MCF 10A (cell line): ENCODE measurements at places on chromosomes 11 and 22. TPM values are rescaled to one million over a fixed set of nuclear protein-coding genes. Genes with fewer than 3 reads are reported as not detected.

GRCh38 chr11:122882189-122882856 lies at the start of gene JHY:
TSS of gene JHY (plus strand) at chr11:122882759. CDS start at chr11:122885850, 3,091 bp downstream.
- peak; percentile 30 for DNase-seq

DNA sequence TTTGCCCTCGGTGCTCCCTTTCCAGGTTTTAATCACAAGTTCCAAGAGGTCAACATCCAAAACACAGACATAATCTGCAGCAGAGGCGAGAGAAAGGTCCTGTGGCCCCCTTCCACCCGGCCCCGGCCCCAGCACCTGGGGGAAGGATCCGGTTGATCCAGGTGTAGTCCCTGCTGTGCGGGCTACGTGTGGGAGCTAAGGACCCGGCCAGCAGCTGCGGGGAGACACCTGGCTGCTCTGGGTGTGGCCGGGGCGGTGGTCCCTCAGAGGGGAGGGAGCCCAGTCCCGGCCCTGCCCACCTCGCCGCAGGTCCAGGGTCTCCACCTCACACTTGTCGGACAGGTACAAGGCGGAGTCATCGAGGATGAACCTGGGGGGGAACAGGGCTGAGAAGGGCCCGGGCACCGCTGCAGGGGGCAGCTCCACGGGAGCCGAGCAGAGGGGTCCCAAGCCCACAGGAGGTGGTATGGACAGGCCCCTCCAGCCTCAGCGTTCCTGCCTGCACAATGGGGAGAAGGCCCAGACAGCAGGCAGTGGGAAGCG lies 13.6 kb downstream of the ATG2A start:
- no peak for DNase-seq

DNA sequence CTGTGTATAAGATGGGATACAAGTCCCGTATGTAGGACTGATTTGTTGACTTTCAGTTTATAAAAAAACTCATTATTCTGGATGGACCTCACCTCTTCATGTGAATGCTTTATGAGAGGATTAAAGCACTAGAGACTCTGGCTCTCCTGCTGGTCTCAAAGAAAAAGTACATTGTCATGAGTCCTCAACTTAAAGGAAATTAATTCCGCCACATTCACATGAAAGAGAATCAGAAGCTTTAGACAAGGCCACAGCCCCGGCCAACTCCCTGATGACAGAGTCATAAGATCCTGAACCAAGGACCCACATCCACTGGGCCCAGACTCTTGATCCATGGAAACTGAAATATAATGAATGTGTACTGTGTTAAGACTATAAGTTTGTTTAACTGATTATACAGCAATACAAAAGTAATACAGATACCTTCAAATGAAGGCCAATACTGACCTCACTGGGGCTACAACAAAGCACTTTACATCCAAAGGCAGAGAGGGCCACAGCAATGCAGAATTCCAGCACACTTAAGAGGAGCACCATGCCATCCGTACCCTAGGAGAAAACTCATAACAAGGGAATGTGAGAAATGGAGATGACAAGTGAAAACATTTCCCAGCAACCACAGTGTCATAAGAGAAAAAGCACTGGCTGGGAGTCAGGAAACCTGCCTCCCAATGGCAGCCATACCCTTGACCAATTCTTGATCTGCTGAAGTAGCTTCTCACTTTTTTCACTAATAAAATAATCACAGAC lies 25.4 kb upstream of the MS4A6A start:
- no peak for DNase-seq

DNA sequence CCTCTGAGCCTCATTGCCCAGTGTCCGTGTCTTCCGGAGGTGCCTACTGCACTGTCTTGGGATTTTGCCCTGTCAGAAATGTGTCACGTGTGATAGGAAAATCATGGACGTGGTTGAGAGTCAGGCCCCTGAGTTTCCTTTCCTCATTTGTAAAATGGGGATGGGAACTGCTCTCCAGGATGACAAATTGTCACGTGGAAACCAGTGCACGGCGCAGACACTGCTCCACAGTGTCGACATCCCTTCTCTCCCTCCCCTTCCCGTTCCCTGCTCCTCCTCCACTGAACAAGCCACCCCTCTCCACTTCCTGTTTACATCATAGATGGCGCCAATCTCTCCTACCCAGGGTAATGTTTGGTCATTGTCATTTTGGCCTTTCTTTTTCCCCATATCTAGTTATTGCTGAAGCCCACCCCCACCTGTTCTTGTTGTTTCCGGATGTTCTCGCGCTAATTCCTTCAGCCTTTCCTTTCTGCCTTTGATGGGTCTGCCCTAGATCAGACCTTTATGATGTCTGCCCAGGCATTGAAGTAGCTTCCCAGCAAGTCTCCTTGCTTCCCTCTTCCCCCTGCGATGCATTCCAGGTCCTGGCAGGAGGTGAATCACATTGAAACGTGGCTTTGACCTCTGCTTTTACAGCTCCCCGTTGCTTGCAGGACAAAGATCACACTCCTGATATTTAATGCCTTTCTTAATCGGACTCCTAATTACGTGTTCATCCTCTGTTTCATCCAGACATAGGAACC lies 91.8 kb downstream of the TBC1D22A start:
- no peak for DNase-seq

DNA sequence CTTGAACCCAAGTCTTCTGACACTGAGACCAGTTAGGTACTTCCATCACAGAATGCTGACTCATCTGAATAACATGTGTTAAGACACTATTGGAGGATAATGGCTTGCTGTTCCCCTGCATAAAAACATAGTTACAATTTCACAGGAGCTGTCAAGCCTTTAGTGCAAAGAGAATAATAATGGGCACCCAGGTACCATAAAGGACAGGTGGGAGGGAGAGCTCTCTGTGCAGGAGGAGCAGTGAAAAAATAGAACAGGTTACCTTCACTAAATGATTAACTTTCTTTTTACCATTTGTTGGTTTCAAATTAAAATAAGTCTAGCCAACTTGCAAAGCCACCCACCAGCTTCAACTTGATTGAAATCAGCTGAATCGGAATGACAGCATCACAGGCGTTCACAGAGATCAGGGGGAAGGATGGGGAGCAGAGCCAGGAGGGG lies 173.2 kb downstream of the DSCAML1 start:
- DNase-seq, result no peak

DNA sequence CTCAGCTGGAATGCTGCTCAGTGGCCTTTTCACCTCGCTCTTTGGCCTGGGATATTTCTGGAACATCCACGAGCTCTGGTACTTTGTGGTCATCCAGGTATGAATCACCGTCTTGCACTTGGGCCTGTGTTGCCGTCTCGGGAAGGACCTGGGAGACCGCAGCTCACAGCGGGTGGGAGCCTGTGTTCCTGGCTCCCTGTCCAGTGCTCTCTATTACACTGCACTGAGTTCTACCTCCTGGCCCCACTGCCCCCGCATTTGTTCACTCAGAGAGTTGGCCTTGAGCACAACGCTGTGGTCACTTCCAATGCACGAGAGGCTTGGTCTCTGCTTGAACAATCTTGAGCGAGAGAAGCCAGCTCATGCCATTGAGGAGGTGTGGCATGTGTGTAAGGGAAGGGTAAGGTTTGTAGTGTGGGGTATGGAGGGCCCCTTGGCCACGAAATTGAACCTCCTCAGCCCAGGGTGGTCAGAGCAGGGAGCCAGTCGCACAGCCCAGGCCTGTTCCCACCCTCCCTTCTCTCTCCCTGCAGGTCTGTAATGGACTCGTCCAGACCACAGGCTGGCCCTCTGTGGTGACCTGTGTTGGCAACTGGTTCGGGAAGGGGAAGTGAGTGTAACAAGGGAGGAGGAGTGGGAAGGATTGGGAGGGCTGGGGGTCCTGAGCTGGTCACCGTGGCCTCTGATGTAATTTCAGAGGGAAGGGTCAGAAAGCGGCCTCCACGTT lies 16.2 kb downstream of the SLC37A2 start:
- peak; percentile 93 for DNase-seq

DNA sequence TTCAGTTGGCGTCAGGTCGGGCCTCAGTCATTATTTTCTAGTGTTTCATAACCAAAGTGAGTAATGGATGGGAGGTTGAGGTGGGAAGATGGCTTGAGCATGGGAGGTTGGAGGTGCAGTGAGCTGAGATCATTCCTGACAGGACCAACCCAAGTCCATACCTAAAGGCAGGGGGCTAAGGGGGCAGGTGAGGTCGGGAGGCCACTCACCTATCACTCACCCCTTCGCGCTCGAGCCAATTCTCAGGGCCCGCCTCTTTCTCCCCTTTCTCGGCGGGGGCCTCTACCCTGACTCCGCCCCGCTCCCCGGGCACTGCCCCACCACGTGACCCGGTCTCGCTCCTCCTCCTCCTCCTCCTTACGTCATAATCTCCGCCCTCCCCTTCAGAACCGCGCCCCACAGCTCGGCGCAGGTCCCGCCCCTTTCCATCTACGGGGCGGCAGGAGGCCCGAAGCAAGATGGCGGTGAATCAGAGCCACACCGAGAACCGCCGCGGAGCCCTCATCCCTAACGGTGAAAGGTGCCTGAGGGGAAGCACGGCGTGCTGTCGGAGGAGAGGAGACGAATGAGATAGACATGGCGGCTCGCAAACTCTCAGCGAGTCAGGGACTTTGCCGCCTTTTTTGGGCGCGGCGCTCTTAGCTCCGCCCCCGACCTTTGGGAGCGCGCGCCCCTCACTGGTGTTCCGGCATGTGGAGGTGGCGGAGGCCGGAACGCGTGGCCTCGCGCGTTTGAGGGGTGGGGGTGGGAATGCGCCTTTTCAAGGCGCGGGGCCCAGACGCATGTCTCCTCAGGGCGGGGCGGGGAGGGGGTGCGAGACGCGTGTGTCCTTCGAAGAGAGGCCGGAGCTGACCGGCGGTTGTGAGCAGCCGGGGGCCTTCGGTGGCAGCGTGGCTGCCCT lies at the start of gene WBP2NL:
WBP2NL (plus strand) TSS at position 428 of the 901 bp plus-strand sequence; CDS start at position 459, 31 bp downstream.
- DNase-seq, result no peak

DNA sequence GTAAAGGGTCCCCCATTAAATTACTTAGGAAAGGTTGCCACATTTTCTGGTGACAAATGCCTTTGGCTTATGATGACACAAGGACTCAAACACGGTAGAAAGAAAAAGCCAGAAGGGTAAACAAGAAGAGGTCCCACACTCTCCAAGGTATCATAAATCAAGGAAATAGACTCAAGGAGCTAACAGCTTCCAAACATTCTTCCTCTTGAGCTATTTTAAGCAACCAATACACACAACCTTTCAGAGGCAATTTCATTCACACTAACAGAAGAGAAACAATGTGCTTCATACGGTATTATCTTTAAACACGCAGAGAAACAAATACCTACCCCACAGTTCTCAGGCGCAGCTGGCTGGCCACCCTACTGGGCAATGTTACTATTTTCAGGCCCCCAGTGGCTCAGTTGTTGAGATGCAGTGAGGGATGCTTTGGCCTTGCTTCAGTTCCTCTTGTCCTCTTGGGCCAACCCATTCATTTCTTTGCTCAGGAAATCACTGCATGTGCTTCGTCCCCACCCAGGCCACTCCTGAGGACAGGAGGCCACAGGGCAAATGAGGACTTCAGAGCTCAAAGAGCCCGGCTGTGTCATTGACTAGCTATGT lies 15.8 kb downstream of the ABTB2 start:
- no peak for DNase-seq

GRCh38 chr22:35274154-35274871 lies 17.0 kb downstream of the HMGXB4 start:
- no peak for DNase-seq

DNA sequence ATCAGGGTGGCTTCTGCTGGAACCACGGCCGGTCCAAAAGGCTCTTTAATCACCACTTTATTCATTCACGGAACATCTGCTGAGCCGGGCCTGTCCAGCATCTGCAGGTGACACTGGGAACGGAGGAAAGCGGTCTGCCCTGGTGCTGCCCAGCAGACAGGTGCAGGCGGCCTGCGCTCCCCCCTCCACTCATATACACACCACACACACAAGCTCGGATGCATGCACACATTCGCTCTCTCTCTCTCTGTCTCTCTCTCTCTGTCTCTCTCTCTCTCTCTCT lies 736.9 kb downstream of the BRD1 start:
- DNase-seq, result no peak

GRCh38 chr11:71397331-71397860 lies 50.8 kb downstream of the DHCR7 start:
- no peak for DNase-seq

GRCh38 chr11:16905375-16905774 lies 108.8 kb downstream of the PLEKHA7 start:
- no peak for DNase-seq

DNA sequence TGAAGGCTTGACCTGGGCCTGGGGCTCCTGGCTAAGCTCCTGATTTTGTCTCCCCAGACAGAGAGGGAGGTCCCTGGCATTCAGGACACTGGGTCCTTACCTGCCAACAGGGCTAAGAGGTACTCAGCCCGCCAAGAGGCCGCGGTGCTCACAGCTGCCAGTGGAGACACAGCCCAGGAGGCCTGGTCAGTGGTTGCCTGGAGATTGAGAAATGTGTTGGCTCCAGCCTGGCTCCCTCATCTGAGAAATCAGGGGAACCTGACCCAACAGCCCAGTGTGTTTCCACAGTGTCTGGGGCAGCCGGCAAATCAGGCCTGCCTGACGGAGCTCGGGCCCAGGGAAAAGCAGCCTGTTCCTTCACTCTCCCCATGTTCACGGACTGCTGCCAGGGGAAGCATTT lies 79.4 kb upstream of the NAV2 start:
- DNase-seq, result peak; percentile 61

- peak; percentile 44 for DNase-seq
These were observed 237.8 kb downstream of the GRIK4 start for GRCh38 chr11:120749395-120749794.

DNA sequence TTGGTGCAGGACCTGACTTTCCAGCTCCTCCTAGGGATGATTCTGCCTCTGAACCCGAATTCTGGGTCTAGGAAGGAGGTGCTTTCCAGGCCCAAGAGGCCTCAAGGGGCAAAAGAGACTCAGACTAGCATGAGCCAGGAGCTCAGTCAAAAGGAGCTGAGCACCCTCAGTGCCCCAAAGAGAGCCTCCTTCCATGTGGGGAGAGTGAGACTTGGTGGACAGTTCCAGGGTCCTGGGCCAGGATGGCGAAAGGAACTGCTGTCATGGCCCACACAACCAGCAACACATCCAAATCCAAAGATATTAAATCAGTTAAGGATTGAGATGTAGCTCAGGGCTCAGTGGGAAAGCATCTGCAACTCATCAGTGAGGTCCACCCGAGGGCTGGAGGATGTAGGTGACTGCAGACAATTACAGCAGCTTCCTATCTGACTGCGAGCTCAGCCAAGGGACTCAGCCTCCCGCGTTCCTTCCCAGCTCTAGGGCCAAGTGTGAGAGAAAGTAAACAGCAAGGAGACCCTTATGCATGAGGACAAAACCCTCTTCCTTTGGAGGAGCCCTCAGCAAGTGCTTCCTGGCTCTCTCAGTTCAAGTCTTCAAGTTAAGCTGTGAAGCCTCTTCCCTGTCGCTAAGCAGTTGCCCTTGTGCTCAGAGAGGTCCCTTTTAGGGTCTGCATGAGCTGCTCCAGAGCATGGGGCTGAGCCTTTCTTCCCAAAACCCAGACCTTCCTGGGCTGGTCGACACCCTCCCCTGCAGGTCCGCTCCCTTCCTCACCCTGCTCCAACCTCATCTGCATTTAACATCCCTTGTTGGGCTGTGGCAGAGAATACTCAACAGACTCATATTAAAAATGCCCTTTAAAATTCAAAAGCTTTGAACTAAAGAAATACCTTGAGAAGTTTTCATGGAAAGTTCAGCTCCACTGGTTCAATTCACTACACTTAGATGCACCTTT lies 35.8 kb downstream of the C11orf58 start:
- no peak for DNase-seq

Gene TENM4
- 5.0 and 9.9 TPM in 2 replicates for total RNA-seq

Gene TRIM49B
- not detected in 2 replicates for total RNA-seq

Gene OR52H1
- not detected in 2 replicates for total RNA-seq

Gene GSTT2
- not detected in 2 replicates for total RNA-seq

Gene IGLL1
- not detected in 2 replicates for total RNA-seq

Gene APLNR
- not detected in 2 replicates for total RNA-seq

Gene NCAM1
- 0.19 and 0.39 TPM in 2 replicates for total RNA-seq

Gene FXYD2
- not detected in 2 replicates for total RNA-seq
